ENCODE measurements at places on chromosomes 5 and 9. TPM values are rescaled to one million over a fixed set of nuclear protein-coding genes. Genes with fewer than 3 reads are reported as not detected.

TUSC1 gene
- polyA plus RNA-seq: 3.9 TPM

GARIN3 gene
- polyA plus RNA-seq: 0.70 TPM

TMEM38B gene
- 5.3 TPM for polyA plus RNA-seq

CAMSAP1 gene
- polyA plus RNA-seq: 5.1 TPM

MGAT4B gene
- polyA plus RNA-seq: 1.6 TPM

CERCAM gene
- 1.6 TPM for polyA plus RNA-seq

PHAX gene
- 144 TPM for polyA plus RNA-seq

LCN6 gene
- not detected for polyA plus RNA-seq

ENG gene
- 0.08 TPM for polyA plus RNA-seq

SLC4A9 gene
- 0.11 TPM for polyA plus RNA-seq

SPATA31D4 gene
- not detected for polyA plus RNA-seq

C1QTNF2 gene
- polyA plus RNA-seq: 2.4 TPM

ZDHHC11B gene
- 5.4 TPM for polyA plus RNA-seq

DMRT3 gene
- not detected for polyA plus RNA-seq

POU5F2 gene
- 0.14 TPM for polyA plus RNA-seq

BTNL3 gene
- polyA plus RNA-seq: not detected

BHMT gene
- not detected for polyA plus RNA-seq

All from Purkinje cell (primary cell).